ENCODE measurements at places on chromosomes 4 and X.

DNA sequence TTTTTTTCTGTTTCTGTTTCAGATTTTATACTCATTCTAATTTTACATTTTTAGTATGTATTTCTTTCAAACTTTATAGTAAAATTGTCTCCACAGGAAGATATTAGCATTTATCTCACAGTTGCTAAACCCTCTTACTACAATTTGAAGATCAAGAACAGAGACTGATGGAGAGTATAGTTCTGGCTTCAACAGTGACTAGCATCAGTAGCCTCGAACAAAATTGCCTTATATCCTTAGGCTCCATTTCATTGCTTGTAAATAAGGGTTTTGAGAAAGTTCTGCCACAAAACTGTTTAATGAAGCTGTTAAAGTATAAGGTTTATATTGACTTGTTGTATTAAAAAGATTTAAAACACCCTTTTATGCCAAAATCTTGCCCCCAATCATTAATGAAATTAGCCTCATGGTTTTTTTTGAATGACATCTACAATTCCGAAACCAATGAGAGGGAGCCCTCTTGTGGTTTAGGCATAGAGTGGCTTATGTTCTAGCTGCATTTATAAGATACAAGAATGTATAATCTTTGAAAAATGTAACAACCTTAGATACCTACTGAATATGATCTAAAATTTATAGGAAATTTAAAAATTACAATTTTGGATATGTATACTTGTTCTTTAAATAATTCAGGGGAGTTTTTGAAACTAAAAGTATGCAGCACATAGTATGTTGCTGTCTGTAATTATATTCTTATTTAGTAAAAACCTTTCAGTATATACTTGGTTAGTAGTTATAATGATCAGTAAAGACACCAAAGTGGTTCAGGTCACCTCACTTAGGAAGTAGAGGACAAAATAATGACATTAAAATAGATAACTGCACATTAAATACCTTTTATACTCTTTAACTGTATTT is 109.8 kb upstream of the HPGD start:
- H3K4me3 ChIP-seq: no peak overlapping the region
- no peak overlapping the region for H3K27ac ChIP-seq
- DNase-seq: no peak
- H3K36me3 ChIP-seq: no peaks in the 10 kb centered on the region

GRCh38 chr4:1300466-1301455 is 11.1 kb downstream of the MAEA start:
- DNase-seq: no peak
- no peaks in the 10 kb centered on the region for H3K27me3 ChIP-seq
- H3K36me3 ChIP-seq: peaks cover 8% of the 10 kb centered on the region
- peaks cover 42% of the 10 kb centered on the region for H3K4me1 ChIP-seq
- H3K4me3 ChIP-seq: peak overlapping the region; percentile 19
- H3K27ac ChIP-seq: peak overlapping the region; percentile 90

DNA sequence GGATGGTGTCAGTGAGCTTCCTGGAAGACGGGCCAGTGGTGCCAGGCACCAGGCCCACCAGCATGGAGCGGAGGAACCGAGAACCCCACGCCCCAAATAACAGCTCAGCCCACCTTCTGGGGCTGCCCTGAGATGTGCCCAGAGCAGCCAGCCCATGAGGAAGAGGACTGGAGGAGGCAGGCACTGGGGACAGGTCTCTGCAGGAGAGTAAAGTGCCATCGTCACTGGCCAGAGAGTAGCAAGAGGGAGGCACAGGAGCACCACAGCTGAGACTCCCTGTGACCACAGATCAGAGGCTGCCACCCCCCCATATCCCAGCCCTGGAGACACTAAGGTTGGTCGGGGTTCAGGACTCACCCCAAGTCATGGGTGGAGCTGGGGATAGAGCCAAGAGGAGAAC is 63.0 kb downstream of the PPP2R2C start:
- H3K27me3 ChIP-seq: peaks cover 51% of the 10 kb centered on the region
- no peak for DNase-seq
- no peak overlapping the region for H3K4me3 ChIP-seq
- no peak overlapping the region for H3K27ac ChIP-seq

DNA sequence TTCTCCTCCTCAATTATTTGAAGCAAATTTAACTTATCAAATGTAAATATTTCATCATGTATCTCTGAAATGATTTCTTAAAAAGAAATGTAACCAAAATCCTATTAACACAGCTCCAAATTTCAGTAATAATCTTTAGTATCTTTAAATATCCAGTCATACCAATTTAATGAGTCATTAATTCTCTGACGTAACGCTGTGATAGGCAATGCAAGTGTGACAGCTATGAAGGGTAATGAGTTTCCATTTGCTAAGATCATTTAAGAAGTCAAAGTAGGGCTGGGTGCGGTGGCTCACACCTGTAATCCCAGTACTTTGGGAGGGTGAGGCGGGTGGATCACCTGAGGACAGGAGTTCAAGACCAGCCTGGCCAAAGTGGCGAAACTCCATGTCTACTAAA is 15.6 kb downstream of the RPS3A start:
- no peaks in the 10 kb centered on the region for H3K4me1 ChIP-seq
- H3K4me3 ChIP-seq: no peak overlapping the region
- no peak for DNase-seq
- H3K27ac ChIP-seq: no peak overlapping the region
- no peaks in the 10 kb centered on the region for H3K36me3 ChIP-seq

DNA sequence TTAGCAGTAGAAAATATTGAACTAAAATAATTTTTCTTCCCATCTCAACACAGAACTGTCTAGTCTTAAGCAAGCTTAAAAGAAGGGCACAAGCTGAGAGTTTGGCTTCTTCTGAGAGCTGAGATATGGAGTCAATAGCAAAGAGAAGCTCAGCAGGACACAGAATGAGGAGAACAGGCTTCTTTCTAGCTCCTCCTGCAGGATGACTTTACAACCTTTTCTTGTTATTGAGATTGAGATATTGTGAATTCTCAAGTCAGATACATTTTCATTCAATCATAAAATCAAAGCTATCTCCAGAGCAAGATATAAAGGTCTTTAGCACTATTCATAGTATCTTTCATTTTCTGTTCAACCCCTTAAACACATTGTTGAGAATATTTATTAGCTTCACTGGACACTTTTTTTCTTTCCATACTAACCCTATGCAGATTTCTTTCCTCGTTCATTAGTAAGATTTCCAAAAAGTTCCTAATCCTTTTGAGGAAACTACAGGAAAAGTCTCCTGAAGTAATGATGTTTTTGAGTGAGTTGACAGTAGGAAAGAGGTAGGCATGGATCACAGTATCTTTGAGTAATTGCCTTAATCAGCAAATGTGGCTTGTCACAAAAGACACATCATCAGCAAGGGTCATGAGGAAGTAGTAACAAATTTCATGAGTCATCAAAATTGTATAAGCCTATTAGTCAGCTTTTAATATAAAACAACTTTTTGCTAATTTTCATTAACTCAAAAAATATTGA is 17.8 kb upstream of the CXCL3 start:
- no peak overlapping the region for H3K4me3 ChIP-seq
- no peak overlapping the region for H3K27ac ChIP-seq
- H3K27me3 ChIP-seq: peaks cover 18% of the 10 kb centered on the region
- DNase-seq: no peak
